ENCODE measurements at places on chromosomes 11 and 22. TPM values are rescaled to one million over a fixed set of nuclear protein-coding genes. Genes with fewer than 3 reads are reported as not detected.

- DNase-seq = no peak
These were observed 1027.7 kb upstream of the CCDC90B start for GRCh38 chr11:84313830-84314359.

DNA sequence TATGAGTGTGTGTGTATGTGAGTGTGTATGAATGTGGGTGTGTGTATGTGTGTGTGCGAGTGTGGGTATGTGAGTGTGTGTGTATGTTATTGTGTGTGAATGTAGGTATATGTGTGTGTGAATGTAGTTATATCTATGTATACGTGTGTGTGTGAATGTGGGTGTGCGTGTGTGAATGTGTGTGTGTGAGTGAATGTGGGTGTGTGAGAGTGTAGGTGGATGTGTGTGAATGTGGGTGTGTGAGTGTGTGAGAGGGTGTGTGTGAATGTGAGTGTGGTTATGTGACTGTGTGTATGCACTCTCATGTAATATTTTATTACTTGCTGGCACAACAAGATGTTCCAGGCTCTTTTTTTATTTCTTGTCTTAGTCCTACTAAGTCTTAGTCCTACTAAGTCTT, 513.4 kb upstream of the B3GAT1 start:
- no peak for DNase-seq

DNA sequence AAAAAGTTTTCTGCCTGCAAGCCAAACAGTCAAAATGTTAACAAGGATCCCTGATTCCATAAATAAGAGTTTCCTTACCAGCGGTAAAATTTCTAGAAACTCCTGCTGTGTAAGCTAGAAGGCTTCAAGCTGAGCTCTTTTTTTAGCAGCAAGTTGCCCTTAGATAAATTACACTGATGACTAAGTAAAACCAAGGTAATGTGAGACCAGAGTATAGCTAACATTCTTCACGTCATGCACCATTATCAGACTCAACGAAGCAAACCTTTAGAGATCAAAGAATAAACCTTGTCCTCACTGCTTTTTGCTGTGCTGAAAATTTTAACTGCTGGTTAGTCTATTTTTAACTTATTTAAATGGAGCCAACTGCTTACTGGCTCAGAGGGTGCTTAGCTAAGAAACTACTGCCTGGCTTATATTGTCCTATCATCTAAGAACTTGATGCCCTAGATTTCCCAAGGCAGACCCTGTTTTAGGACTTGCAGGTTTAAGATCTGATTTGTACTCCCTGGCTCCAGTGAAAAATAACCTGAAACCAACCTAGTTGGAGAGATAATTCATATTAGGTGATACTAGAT, 900.7 kb downstream of the JRKL start:
- no peak for DNase-seq

GRCh38 chr22:21451545-21452520, 15.4 kb upstream of the TMEM191C start:
- no peak for DNase-seq

- DNase-seq = no peak
These were observed 633.0 kb downstream of the TBC1D22A start for GRCh38 chr22:47395481-47395880.

Gene MUC2
- total RNA-seq = not detected

DNA sequence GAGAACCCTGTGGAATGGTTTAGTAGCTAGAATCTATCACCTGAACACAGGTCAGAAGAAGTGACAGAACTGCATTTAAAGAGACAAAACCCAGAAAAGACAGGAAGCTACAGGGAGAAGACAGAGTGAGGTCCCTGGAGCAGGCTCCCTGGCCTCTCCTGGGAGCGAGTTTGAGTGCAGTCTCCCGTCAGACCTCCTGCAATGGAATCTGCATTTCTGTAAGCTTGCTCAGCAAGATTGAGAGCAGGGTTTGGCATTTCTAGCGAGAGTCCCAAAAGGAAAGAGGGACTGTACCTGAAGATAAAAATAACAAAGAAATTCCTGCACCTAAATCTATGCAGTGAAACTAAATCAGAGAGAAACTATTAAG, 74.2 kb downstream of the MORC2 start:
- DNase-seq = no peak

GRCh38 chr11:119497717-119498116, 74.7 kb upstream of the THY1 start:
- no peak for DNase-seq

Gene MOGAT2
- total RNA-seq = 27.8 TPM

- no peak for DNase-seq
These were observed 36.8 kb upstream of the GRIA4 start for GRCh38 chr11:105573091-105573490.

Gene OR52N4
- total RNA-seq = not detected

Gene CSF2RB
- not detected for total RNA-seq

GRCh38 chr22:44098966-44099530, 74.9 kb downstream of the PARVB start:
- DNase-seq = no peak

DNA sequence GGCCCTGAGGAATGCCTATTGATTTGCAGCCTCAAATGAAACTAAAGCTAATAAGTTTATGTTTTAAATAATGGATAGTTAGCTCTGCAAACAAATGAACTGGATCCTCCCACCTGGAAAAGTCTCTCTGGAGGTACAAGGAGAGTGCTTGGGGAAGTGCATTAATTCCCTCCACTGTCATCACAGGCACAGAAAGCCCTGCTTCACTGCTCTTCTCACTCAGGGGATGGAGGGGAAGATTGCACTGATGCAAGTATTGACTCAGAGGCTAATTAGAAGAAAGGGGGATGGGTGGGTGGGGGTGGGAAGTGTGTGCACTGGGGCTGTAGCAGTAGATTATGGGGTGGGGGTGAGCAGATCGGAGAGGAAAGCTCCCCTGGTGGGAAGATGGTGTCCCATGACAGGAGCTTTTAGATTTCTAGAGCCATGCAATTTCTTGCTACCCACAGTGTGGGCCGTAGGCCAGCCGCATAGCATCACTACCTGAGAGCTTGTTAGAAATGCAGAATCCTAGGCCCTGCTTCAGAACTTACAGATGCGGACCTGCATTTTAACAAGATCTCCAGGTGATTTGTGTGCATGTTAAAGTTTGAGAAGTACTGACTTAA, 163.9 kb downstream of the HIPK3 start:
- DNase-seq = no peak

Gene SHANK2
- 10.5 TPM for total RNA-seq

Gene MDK
- total RNA-seq = 312 TPM

GRCh38 chr11:61958590-61958989, 8.4 kb downstream of the BEST1 start:
- no peak for DNase-seq

Gene IL18
- 1.4 TPM for total RNA-seq

DNA sequence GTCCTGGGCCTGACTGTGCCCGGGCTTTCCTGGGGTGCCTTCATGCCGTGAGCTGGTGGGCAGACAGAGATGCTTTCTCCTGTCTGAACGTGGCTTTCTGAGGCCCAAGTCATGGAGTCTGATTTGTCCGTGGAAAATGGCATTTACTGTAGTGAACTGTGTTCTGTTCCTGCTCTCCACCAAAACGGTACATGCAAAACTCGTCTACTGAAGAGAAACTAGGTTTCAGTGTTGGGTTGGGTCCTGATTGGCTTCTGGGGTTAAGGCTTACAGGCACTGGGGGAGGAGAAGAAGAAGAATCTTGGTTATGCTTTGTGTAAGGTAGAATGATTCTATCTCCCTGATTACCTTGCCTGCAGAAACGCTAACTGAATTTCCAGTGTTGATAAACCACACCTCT, 541.7 kb downstream of the NTM start:
- no peak for DNase-seq

Gene LINC01488
- total RNA-seq = 0.14 TPM

Data from HepG2 (cell line).